ENCODE measurements at places on chromosomes 3 and 15.

GRCh38 chr3:149305376-149305775, 28.1 kb downstream of the TM4SF18 start:
- DNase-seq = no peak

GRCh38 chr15:66588971-66589370, 23.2 kb upstream of the LCTL start:
- DNase-seq = no peak

DNA sequence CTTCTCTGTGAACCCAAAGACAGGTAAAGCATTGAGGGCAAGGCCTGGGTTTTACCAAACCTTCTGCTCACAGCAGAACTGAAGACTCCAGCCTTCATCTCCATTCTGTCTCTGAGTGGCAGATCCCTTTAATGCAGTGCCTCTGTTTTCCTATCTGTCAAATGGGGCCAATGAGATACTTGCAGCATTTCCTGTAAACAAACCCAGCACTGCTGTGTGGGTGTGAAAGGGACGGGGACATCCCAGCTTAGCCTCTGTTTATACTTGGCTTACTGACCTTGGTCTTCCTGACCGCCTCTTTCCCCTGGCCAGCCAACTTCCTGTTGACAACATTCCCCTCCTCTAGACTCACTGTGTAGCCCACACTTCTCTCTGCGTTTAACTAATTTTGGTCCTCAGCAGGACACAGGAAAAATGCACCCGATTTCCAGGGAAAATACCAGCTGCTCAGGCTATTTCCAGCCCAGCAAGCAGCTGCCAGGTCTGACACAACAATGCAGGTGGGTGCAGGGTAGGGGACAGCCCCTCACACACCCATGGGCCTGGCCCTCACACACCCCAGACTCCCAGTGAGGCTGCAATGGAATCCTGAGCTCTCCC, 105.9 kb upstream of the HERC1 start:
- peak; percentile 47 for DNase-seq

DNA sequence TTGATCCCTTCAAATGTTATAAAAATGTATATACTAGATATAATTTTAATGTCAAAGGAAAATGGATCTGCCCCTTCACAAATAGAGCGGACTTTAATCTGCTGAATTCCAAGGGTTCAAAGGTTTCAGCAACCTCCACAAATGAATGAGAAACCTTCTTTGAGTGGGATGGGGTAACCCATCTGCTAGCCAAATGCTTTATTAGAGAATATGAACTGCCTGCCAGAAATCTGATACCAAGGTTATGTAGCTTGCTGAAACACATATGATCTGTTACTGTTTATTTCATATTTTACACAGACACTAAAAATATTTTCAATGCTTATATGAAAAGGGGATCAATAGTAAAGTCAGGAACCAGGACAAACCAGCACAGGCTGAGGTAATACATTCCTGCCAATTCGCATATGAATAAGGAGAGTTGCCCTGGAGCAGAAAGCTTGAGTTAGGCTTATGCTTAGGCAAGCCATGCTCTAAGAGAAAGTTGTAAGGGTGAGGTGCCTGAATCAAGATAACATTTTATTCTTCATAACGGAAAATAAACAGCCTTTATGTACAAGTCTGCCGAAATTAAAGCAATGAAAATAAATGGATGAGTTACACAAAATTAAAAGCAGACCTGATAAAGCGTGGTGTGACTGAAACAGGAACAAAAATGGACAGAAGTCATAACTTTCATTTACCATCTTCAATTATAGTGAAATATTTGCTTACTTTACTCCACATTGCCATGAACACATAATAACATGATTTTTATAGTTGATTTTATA, 26.5 kb downstream of the PLOD2 start:
- no peak for DNase-seq

DNA sequence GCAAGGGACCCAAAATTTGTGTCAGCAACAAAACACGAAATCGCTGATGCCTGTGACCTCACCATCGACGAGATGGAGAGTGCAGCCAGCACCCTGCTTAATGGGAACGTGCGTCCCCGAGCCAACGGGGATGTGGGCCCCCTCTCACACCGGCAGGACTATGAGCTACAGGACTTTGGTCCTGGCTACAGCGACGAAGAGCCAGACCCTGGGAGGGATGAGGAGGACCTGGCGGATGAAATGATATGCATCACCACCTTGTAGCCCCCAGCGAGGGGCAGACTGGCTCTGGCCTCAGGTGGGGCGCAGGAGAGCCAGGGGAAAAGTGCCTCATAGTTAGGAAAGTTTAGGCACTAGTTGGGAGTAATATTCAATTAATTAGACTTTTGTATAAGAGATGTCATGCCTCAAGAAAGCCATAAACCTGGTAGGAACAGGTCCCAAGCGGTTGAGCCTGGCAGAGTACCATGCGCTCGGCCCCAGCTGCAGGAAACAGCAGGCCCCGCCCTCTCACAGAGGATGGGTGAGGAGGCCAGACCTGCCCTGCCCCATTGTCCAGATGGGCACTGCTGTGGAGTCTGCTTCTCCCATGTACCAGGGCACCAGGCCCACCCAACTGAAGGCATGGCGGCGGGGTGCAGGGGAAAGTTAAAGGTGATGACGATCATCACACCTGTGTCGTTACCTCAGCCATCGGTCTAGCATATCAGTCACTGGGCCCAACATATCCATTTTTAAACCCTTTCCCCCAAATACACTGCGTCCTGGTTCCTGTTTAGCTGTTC, 34.9 kb downstream of the CHDH start:
- DNase-seq = peak; percentile 44
